Tibial nerve (tissue), 4 donors: ENCODE measurements at places on chromosomes 13 and 19. TPM values are rescaled to one million over a fixed set of nuclear protein-coding genes. Genes with fewer than 3 reads are reported as not detected.

GRCh38 chr13:71021825-71022422, 845.1 kb downstream of the DACH1 start:
- DNase-seq, result no peak

- DNase-seq, result no peak
Measured at GRCh38 chr19:3054972-3055740, 7.1 kb downstream of the TLE5 start.

GRCh38 chr19:35207391-35207871, 21.1 kb downstream of the FAM187B start:
- no peak for DNase-seq

GRCh38 chr19:41325640-41325946, 15.6 kb downstream of the CCDC97 start:
- no peak for DNase-seq

DNA sequence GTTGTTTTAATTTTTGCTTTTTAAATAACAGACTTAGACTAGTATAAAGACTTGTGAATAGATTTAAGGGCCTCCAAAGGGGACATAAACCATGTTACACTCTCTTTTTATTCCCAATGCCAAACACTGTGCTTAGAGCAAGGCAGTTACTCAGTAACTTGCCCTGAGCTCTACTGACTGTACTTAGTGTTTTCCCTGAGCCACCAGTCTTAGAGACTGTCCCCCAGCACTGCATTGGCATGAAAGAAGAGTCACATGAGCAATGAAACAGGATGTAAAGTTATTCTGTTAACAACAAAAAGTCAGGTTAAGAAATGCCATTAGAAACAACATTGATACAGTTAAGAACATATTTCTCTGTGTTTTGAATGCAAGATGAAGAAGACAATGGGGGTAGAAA, 187.9 kb downstream of the TBC1D4 start:
- no peak for DNase-seq

DNA sequence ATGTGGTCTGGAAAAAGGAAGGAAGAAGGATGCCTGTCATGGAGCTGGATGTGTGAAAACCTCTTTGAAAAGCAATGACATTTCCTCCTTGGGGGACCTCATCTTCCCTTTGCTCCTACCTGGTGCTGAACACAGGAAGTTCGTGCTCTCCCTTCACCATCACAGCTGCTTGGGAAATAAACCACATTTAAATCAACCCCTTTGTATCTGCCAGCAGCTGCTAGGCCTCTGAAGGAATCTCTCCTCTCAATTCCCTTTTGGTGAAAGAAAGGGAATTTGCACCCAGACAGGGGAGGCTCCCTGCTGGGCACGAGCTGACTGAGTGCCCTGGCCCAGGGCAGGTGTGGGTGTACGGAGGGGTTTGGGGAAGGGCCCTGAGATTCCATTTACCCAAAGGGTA, 437.7 kb downstream of the TSHZ3 start:
- no peak for DNase-seq

GRCh38 chr19:46806656-46807055, 18.3 kb upstream of the SLC1A5 start:
- DNase-seq, result no peak

GRCh38 chr13:43054803-43055802, 31.7 kb downstream of the DNAJC15 start:
- DNase-seq, result no peak

GRCh38 chr13:23928985-23929384, 31.7 kb upstream of the C1QTNF9B start:
- no peak for DNase-seq

GRCh38 chr13:22081430-22081829, 410.6 kb downstream of the FGF9 start:
- no peak for DNase-seq

DNA sequence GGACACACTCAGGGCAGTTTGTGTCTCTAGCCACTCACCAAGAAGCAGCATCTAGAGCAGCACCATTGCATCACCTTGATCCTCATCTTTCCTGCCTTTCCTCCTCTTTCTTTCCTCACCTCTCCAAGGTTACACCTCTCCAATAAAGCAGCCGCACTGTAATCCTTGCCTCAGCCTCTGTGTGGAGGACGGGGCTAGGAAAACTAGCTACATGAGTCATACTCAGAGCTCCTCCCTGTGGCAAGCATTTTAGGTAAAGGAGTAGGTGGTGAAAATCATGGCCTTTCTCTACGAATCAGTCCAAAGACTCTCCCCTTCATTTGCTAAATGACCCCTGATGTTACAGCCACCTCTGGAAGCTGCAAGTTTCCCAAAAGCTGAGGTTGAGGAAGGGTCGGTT, 108.9 kb downstream of the DNAJC15 start:
- no peak for DNase-seq

DNA sequence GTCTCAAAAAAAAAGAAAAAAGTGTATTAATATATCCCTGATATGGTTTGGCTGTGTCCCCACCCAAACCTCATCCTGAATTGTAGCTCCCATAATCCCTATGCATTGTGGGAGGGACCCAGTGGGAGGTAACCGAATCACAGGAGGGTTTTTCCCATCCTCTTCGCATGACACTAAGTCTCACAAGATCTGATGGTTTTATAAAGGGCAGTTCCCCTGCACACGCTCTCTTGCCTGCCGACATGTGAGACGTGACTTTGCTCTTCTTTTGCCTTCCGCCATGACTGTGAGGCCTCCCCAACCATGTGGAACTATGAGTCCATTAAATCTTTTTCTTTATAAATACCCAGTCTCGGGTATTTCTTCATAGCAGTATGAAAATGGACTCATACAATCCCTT, 17.7 kb downstream of the STK24 start:
- DNase-seq, result no peak

GRCh38 chr13:33615436-33615835, 202.5 kb upstream of the RFC3 start:
- DNase-seq, result no peak

DNA sequence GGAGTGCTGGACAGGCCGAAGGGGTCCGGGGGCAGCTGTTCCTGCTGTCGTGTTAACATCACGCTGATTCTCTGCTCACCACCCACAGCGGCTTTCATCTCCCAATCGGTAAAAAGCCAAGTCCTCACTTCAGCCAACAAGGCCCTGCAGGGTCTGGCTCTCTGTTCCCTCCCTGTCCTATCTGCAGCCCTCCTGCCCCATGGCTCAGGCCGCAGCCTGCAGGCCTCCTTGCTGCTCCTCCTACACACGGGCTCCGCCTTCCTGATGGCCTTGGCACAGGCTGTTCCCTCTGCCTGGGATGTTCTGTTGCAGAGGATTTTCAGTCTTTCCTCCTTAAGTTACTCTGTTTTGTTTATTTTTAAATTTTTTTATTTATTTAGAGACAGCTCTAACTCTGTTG, 22.2 kb downstream of the FUZ start:
- no peak for DNase-seq

GRCh38 chr13:67238861-67239260, 8.7 kb upstream of the PCDH9 start:
- no peak for DNase-seq

DNA sequence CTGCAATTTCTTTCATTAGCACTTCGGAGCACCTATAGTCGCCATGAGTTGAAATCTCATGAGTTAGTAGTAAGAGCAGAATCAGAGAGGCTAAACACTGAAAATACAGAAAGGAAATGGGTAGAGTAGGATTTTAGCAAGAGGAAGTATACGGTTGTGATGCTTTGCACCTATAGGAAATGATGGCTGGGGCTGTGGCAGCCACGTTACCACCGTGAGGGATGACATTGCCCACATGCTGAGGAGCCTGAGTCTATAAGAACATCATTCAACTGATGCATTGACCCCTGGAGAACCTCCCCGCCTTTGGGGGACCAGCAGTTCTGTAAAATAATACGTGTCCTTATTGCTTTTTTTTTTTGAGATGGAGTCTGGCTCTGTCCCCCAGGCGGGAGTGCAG, 20.4 kb downstream of the FAM187B start:
- no peak for DNase-seq

- no peak for DNase-seq
Measured at GRCh38 chr19:57558525-57558924, 1.1 kb downstream of the ZNF550 start.

DNA sequence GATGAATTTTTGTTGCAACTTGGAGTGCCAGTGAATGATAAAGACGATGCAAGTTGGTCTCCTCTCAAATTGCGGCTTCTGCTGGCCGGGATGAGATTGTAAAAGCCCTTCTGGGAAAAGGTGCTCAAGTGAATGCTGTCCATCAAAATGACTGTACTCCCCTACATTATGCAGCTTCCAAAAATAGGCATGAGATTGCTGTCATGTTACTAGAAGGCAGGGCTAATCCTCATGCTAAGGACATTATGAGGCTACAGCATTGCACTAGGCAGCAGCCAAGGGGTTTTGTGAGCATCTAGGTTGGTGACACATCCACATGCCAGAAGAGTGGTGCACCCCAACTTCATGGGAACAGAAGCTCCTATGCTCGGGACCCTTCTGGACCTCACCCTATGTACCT, 22.2 kb upstream of the KLF5 start:
- DNase-seq, result no peak

GRCh38 chr13:37481011-37481884, 117.3 kb downstream of the POSTN start:
- no peak for DNase-seq

- no peak for DNase-seq
Measured at GRCh38 chr19:42081584-42082203, 5.7 kb downstream of the ZNF574 start.

DNA sequence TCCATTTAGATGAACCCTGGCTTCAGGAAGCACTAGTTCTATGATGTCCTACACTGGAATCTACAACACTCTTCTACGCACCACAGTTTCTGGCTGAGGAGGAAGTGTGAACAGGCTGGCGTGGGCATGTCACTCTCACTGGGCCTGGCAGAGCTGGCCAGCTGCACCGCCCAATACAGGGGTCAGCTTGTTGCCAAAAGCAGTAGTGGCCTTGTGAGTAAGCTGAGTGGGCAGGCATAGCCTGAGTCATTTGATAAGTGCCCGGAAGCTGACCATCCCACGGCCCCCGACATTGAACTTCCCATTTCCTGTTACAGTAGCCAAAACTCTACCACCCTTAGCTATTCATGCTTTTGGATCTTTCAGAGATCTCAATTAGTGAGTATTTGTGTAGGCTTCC, 240.9 kb upstream of the SERP2 start:
- DNase-seq, result peak; percentile 15

- DNase-seq, result peak; percentile 20
Measured at GRCh38 chr13:32426990-32427851, 709 bp downstream of the N4BP2L1 start.

GRCh38 chr13:87590518-87590917, 80.7 kb upstream of the SLITRK5 start:
- no peak for DNase-seq

DNA sequence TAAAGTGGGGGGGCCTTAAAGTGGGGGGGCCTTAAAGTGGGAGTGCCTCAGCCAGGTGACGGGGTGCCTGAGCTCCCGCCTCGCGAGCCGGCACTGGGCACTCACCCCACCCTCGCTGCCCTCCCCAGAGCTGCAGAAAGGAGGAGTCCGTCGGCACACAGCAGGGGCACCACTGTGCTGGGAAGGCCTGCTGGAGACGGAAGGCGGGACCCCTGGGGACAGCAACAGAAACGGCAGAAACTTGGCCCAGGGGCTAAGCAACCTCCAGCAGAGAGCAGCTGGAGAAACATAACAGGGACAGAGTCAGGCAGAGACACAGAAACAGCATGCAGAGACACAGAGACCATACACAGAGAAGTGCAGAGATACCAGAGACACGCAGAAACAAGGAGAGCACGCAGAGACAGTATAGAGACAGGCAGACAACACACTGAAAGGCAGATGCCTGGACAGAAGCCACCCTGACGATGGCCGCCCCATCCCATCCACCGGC, 7.9 kb downstream of the CFD start:
- no peak for DNase-seq

DNA sequence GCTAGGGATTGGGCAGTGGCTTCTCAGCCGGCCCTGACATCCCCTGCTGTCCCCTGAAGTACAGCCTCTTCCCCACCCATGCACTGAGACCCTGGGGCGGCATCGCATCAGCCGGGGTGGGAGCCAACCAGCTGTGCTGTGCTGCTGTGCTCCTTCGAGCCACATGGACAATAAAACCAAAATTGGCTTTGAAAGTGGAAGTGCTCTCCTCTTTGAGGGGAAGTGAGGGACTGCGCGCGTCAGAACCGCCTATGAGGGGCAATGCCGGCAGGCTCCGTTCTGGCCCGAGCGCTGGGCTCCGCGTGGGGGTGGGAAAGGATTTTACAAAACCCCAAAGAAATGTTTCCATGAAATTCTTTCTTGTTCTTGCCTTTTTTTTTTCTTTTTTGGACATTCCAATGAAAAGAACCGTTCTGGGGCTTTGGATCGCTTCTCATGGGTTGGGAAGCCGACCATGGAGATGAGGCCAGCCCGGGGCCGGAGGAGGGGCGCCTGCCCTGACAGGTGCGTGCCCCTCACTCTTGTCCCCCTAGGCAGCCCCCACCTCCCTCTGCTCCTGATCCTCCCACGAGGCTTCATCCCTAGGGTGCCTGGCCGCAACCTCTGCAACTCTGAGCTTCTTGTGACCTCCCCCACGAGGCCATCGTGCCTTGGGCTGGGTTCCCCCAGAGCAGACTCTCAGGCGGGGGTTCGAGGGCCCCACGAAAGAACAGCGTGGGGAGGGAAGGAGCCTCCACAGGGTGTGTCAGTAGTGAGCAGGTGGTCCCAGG, 22.6 kb downstream of the KLHL26 start:
- peak; percentile 34 for DNase-seq

GRCh38 chr13:63305641-63306133, 1890.0 kb upstream of the PCDH20 start:
- DNase-seq, result no peak

DNA sequence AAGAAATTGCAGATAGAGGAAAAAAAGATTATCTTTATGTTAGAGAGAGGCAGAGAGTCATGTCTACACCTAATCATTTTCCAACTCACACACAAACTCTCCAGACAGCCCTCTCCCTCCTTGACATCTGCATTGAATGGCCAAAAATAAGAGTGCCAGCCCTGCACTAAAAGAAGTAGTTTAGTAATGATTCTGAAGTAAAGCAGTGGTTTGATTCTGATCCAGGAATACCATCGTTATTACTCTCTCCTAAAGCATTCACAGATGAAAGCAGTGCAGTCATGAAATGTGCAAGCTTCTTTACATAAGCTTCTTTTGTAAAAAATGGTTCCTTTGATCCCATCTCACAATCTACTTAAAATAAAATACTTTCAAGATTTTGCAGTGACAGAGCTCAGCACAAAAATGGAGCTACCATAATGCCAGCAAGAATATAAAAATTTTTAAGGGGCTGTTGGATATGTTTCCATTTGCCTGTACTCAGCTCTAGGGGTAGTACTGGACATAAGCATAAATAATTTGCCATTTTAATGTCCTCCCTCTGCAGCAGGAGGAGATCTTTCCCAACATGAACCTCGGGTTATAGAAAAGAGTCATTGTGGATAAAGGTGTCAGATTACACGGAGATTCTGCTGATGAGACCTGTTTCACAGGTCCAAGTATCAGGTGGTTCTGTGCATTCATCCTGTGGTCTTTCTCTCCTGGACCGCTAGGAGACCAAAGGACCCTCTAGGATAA, 406.3 kb downstream of the DCT start:
- DNase-seq, result no peak

Gene CLN5
- total RNA-seq, result 47.3 TPM

Gene TNNI3
- not detected for total RNA-seq

Gene FGF14
- total RNA-seq, result not detected

Gene SERTM1
- total RNA-seq, result not detected

Gene SBK3
- not detected for total RNA-seq

Gene IL12RB1
- total RNA-seq, result 1.0 TPM

Gene ZNF649
- 11.4 TPM for total RNA-seq
